ENCODE measurements at places on chromosomes 5 and 9.
A peak's percentile ranks its signal among the peaks of the same experiment; 100 is the strongest.

DNA sequence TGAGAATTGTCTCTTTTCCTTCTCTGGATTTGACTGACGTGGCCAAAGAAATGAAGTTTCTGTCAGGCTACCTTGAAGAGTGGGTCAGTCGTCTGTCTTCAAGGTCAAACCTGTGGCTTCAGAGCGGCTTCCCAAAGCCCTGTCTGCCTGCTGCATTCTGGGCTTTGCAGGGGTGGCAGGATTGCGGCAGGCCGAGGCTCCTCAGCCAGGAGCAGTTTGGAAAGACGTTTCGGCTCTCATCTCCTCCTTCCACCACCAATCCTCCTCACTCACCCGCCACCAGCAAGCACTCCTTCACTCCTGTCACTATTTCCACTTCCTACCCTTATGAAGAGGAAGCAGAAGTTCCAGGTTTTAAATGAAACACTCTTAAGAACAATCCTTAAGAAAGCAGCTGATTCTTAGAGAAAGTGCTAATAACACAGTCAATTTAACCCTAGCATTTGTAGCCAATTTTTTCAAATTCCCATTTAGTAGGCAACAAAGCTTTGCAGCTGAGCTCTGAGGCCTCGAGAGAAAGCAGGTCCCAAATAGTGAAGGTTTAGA lies 351.7 kb downstream of the ZNF608 start:
- DNase-seq = no peak

- DNase-seq = no peak
Observed at GRCh38 chr9:79256691-79257213, 315.0 kb upstream of the TLE4 start.

GRCh38 chr9:69036309-69036708 lies 757 bp downstream of the FXN start:
- peak; percentile 34 for DNase-seq

DNA sequence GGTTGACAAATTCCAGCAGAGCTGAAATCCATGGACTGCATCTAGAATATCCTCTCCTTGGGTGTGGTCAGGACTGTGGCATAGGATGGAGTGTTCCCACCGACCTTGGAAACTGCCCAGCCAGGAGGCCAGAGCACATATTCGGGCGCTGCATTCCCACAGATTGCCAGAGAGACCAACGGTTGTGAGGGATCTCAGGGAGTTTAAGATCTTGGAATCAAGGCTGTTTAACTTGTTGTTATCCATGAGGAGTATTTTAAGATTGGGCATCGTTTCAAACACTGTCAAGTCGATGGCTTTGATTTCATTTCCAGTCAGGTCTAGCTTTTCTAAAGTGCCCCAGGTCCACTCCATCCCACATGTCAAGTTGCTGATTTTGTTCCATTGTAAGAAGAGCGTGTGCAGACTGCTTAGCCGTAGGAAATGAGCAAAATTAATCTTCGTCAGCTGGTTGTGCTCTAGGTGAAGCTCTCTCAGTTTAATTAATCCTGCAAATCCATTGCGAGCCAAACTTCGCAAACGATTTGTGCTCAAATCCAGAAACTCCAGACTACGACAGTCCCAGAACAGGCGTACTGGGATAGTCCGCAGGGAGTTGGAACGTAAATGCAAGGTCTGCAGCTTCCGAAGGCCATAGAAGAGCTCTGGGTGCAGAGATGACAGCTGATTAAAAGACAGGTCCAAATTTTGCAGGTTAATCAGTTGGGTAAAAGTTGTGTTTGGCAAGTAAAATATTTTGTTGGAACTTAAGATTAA lies 1.5 kb downstream of the LRRTM2 start:
- no peak for DNase-seq

DNA sequence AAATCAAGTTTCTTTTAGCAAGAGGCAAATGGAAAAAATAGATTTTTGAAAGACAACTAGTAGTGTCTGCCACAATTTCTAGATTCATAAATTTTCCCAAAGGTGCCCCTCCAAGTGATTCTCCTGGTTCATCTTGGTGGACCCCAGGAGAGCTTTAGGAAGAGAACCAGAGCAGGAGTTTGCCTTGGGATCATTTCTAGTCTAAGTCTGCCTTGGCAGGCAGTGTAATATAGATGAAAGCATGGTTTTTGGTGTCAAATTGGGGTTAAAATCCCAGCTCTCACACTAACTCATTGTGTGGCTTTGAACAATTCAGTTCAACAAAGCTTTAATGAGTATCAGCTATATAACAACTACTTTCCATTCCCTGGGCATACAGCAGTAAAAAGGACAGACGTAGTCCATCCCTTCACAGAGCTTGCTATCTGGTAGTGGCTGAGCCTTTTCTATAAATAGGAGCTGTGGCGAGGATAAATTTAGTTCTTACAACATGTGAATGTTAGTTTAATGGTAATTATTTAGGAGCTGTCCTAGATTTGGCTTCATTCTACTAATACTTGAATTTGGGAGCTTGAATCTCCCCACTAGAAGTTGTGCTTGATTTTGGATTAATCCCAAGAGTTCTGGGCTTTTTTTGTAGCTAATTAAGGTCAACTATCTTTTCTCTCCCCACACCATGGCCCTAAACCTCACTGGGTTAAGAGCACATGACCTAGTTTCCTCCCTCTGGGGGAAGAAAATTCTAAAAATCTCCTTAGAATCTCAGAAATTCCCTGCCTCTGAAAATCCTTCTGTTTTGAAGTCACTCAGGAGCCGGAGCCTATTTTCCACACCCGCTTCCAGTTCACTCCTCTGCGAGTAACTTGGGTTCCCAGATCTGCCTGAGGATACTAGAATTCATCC lies 197.8 kb downstream of the PCSK1 start:
- no peak for DNase-seq
